Uterus (tissue), 4 donors: ENCODE measurements at places on chromosomes 1 and 21. TPM values are rescaled to one million over a fixed set of nuclear protein-coding genes. Genes with fewer than 3 reads are reported as not detected.

The OR2AK2 gene
- total RNA-seq: not detected

The ADORA1 gene
- not detected for total RNA-seq

The A3GALT2 gene
- not detected for total RNA-seq

The FCRLA gene
- not detected for total RNA-seq
